ENCODE measurements at places on chromosomes 2 and 18.

DNA sequence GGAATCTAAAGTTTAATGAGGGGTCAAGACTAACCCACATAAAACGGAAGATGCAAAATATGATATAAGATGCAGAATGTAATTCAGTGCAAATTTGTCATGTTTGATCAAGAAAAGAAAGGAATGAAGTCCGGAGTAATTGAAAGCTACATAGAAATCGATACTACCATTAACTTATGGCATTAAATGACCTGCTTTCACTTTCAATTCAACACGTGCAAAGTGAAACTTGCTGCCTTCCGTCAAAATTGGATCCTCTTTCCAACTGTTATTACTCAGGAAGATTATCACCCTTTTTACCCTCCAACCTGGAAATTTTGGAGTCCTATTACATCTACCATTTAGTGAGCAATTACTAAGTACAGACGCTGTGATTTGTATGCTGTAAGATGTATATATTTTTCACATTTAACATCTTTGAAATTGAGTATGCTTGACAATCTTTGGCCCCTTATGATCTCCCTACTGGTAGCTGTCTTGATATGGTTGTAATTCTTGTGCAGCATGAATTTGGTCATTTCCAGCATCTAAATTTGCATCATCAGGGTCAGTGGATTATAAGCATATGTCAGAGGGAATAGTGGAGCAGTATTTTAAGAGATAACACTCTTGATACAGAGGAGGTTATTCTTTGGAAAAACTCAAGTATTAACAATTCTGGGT, 18.6 kb downstream of the UNC80 start:
- DNase-seq = no peak

DNA sequence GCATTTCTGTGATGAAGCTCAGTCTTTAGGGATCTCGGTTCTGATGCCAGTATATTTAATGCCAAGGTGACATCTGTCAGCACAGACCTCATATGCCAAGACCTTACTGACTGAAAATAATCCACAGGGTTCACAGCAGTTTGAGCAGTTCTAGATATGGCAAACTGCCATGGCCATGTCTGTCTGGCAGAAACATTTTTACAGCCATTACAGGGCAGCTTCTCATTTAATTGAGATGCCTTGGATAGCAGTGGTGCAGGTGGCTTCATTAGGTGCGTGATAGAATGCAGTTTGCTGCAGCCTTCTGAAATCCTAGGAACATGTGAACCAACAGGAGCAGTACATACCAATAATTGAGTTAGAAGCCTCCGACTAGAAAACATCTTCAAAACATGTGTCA, 510.6 kb downstream of the XIRP2 start:
- no peak for DNase-seq

- no peak for DNase-seq
These were observed 127.7 kb upstream of the CHST9 start for GRCh38 chr18:27312853-27313252.

- no peak for DNase-seq
These were observed 127.4 kb upstream of the SLC8A1 start for GRCh38 chr2:40579247-40579646.

DNA sequence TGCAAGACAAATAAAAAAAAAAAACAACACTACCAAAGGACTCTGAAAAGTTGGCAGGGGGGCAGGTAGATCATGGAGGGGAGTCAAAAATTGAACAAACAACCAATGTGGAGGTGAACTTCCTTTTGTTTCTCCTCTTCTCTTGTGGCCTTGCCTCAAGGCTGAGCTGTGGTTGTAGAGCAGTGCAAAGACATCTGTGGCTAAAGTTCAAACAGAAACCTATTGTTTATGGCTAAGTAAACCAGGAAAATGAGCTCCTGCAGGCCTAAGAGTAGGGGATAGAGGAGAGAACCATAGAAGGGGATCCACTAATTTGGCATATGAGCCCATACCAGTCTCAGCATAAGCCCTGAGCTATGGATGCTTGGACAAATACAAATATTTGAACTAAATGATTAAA, 40.2 kb upstream of the EGR4 start:
- no peak for DNase-seq

DNA sequence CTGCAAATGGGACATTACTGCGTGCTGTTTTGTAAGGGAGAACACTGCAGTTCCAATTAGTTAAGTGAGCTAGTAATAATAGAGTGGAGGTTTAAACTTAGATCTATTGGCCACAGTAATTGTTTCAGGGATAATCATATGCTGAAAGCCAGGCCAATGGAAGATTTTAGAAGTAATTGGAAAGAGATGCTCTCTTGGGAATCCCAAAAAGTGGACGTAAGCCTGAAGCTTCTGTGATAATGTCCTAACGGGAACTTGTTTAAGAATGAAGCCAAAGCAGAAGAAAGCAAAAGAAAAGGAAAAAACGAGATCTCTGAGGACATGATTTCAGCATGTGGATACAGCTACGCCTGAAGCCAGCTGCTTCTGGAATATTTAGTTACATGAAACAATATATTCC, 594.6 kb downstream of the SLC4A3 start:
- no peak for DNase-seq

DNA sequence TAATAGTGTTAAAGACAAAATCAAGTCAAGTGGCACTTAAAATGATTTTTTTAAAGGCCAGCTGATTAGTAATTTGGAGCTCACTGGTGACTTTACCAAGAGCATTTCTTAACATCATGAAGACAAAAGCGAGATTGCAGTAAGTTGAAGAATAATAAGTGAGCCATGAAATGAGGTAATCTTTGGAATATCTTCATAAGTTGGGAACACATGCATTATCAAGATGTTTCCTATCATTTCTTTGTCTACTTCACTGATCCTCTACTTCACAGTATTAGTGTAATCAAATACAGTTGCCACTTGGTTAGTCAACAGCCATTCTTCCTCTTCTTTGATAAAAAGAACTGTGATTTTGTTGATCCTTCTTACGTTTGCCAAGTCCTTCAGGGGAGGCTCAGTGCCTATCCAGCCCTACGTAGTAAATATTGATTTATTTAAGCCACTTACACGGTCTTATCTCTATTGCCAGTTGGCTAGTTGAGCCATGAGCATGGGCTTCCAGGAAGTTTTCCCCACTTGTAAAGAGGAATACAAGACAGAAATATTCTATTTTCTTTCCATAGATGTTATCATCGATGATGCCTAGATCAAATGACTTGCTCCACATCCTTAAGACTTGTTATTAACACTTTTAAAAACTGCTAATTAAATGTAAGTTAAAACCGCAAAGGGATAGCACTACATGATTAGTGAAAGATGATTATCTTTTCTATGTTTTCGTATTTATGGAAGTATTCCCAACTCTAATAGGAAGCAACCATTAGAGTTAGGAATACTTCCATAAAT, 46.1 kb downstream of the YES1 start:
- DNase-seq = no peak

GRCh38 chr2:11079136-11079824, 76.0 kb upstream of the SLC66A3 start:
- DNase-seq = no peak

DNA sequence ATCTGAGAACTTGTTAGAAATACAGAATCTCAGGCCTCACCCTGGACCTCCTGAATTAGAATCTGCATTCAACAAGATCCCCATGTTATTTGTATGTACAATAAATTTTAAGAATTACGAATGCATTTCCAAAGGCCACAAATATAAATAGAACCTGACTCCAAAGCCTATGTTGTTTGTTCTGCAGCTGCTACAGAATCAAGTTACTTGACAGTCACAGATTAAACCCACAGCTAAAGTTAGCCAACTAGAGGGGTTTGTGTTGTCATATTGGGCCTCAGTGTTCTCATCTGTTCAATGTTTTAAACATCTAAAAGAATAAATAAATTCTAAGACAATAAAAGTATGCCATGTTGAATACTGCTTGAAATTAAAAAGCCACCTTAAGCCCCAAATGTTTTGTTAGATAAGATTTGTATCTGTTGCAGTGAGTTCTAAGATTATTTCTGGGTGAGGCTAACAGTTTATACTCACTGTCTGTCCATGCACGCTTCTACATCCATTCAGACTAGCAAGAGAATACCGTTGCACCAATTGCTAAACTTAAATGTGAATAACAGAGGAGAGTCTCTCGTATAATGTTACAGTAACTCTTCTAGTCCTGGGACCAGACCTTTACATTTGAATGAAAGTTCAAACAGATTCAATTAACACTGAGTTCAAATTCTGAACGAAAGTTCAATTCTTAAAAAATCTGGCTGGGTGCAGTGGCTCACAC, 200.4 kb downstream of the MEMO1 start:
- DNase-seq = no peak

- DNase-seq = no peak
These were observed 28.0 kb downstream of the KIF3C start for GRCh38 chr2:25954199-25954752.

- DNase-seq = no peak
These were observed 491.8 kb downstream of the KCNJ3 start for GRCh38 chr2:155190342-155190741.

GRCh38 chr2:159613091-159613490, 3.3 kb downstream of the BAZ2B start:
- no peak for DNase-seq

DNA sequence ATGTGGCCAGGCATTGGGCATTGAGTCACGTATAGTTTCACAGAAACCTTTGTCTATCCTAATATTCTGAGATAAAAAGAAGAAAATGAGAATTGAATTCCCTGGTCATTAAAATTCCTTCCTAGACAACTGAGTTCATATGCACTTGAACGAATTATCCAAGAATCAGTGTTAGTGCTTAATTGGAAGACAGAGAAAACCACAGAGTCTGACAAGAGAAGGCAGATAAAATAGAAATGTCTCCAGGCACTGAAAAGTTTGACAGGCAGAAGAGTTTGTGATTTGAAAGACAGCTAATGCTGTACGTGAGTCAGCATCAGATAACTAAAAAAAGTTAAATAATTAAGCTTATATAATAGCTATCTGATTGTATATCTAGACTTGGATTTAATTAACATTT, 47.7 kb upstream of the TRIB2 start:
- DNase-seq = no peak

DNA sequence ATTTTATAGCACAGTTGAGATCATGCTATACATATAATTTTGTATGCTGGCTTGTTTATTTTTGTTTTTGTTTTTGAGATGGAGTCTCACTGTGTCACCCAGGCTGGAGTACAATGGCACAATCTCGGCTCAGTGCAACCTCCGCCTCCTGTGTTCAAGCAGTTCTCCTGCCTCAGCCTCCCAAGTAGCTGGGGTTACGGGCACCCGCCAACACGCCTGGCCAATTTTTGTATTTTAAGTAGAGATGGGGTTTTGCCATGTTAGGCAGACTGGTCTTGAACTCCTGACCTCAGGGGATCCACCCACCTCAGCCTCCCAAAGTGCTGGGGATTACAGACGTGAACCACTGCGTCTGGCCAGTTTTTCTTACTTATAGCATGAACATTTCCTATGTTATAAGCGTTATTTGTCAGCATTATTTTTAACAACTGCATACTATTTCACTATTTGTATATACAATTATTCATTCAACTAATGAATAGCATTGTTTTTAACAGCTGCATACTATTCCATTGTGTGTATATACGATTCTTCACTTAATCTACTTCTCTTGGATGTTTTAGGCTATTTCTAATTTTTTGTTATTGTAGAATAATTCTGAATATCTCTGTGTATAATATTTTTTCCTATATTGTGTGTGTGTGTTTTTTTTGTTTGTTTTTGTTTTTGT, 3.5 kb downstream of the EHD3 start:
- DNase-seq = no peak

DNA sequence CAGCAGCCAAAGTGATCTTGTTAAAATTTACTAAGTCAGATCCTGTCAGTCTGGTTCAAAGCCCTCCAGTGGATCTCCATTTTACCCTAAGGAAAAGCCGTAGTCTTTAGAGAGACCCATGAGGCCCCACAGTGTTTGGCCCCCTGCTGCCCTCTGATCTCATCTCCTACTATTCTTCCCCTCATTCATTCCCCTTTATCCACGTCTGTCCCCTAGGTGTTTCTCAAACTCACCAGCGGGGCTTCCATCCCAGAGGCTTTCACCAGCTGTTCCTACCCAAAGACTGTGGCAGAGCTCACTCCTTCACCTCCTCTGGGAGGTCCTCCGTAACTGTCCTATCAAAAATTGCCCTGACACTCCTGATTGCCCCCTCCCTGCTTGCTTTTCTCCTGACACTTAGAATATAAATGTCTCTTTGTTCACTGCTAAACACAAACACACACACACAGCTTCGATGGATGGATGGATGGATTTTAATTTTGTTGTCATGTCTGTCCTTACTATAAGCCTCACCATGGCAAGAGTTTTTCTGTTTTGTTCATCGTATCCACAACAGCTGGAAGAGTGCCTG, 26.1 kb downstream of the LIMS1 start:
- no peak for DNase-seq

GRCh38 chr2:186771395-186771794, 77.5 kb downstream of the FAM171B start:
- no peak for DNase-seq

DNA sequence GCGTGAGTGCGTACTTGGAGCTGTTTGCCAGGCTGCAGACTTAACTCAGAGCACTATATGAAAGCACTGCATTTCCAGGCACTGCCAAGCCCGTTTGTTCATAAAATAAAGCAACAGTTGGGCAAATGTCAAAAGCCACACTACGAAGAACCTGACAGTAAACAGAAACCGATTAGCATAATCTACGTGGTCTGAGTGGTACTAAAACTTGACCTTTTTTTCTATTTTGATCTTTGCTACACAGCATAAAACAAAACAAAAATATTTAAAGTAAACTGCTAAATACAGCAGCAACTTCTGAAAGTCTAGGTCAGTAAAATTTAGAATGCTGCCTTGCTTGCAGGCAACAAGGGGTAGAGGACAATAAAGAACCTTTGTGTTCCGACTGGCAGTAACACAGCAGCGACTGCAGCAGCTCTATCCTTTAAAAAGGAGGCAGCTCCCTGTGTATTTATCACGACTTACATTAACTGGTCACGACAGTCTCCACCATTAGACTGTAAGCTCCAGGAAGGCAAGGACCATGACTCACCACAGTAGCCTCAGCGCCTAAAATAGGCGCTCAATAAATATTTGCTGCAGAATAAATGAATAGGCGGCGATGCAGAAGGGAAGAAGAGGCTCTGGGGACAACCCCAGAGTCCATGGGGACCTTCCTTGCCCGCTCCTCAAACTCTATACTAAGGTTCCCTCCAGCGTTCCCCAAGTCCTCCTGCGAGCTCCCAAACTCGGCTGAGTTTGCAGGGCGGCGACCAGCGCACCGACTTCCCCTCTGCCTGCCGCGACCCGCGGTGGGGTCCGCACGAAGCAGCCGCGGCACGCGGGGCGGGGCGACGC, 902 bp downstream of the SS18 start:
- no peak for DNase-seq

- no peak for DNase-seq
These were observed 55.0 kb downstream of the EHBP1 start for GRCh38 chr2:62760555-62760954.

GRCh38 chr2:143177096-143177786, 48.0 kb downstream of the ARHGAP15 start:
- no peak for DNase-seq

DNA sequence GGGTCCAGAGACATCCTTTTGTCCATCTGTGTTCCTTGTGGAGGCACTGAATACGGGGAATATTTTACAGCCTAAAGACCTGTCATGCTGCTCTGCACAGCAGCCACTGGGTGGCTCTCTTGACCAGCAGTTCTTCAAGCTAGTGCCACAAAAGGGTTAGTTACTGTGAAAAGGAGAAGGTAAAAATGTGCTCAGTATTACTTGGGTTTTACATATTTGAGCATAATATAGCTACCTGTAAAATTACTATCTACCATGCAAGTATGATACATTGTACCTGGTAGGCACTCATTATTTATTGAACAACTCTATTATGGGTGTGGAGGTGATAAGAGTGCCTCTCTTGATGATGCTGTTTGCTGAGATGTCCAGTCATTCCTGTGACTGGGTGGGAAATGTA, 23.6 kb downstream of the FZD5 start:
- no peak for DNase-seq

Data from cortex of kidney (tissue), 1 donor.